SJCRH30 (cell line): ENCODE measurements at places on chromosomes 7 and 10. TPM values are rescaled to one million over a fixed set of nuclear protein-coding genes. Genes with fewer than 3 reads are reported as not detected.
A peak's percentile ranks its signal among the peaks of the same experiment; 100 is the strongest.

DNA sequence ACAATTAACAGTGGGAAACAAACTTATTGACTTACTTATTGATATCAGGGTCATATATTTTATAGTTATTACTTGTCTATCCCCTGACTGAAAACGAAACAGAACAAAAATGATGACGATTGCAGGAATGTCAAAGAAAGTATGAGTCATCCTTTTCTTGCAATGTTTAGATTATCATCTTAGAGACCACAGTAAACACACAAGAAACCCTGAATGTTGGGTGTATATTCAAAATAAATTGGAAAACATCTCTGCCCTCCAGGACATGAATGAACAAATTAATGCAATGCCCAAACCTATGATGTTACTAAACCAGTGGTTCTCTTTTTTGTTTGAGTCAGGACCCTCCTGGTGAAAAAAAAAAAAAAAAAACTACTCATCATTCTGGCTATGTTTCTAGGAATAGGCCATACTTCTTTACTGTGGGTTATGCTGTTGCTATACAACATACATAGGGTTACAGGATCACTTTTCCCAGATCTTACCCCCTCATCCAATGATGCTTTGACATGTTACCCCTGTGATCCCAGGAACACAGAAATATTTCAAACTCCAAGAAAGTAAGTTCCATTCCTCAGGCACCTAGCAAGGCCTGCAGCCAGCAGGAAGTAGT is 623.4 kb upstream of the IGFBP3 start:
- DNase-seq, result no peak
- H3K27ac ChIP-seq, result no peak overlapping the region
- no peaks in the 10 kb centered on the region for H3K36me3 ChIP-seq

- no peak for DNase-seq
- H3K4me1 ChIP-seq, result peaks cover 10% of the 10 kb centered on the region
- H3K27ac ChIP-seq, result no peak overlapping the region
- no peaks in the 10 kb centered on the region for H3K27me3 ChIP-seq
- no peaks in the 10 kb centered on the region for H3K36me3 ChIP-seq
Observed at GRCh38 chr10:96863922-96864543, 31.9 kb downstream of the LCOR start.

DNA sequence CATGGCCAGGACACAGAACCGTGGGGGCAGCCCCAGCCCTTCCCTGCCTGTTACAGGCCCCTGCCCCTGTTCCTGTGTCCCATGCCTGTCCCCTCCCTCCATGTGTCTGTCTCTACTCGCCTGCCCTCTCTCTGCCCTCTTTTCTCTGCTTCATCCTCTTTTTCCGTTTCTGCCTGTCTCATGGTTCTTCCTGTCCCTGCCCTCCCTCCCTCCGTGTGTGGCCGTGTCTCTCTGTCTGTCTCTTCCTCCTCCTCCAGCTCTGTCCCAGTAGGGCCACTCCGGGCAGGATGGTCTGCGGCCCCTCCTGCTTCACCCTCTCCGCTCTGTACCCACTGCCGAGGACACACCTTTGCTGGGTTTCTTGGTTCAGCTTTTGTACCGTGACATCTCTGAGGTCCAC is 137.4 kb downstream of the FAM53B start:
- no peaks in the 10 kb centered on the region for H3K36me3 ChIP-seq
- no peak overlapping the region for H3K27ac ChIP-seq

DNA sequence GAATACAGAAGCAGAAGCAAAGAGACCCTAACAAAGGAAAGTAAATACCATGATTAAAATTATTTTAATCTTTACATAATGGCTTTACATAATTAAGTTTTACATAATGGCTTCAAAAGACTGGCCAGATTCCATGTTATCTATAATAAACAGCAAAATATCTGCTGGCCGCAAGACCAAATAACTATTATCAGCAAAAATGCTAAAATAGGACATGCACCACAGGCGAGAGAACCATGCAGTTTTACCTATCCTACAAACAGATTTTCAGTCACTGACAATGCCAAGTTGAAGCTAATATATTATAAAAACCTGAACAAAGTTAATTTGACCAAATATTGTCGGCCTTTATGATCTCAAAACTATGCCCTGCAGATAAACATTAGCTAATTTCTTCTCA is 34.2 kb upstream of the ANLN start:
- H3K27me3 ChIP-seq, result no peaks in the 10 kb centered on the region
- no peak overlapping the region for H3K27ac ChIP-seq
- no peak overlapping the region for H3K4me3 ChIP-seq
- H3K4me1 ChIP-seq, result no peaks in the 10 kb centered on the region

DNA sequence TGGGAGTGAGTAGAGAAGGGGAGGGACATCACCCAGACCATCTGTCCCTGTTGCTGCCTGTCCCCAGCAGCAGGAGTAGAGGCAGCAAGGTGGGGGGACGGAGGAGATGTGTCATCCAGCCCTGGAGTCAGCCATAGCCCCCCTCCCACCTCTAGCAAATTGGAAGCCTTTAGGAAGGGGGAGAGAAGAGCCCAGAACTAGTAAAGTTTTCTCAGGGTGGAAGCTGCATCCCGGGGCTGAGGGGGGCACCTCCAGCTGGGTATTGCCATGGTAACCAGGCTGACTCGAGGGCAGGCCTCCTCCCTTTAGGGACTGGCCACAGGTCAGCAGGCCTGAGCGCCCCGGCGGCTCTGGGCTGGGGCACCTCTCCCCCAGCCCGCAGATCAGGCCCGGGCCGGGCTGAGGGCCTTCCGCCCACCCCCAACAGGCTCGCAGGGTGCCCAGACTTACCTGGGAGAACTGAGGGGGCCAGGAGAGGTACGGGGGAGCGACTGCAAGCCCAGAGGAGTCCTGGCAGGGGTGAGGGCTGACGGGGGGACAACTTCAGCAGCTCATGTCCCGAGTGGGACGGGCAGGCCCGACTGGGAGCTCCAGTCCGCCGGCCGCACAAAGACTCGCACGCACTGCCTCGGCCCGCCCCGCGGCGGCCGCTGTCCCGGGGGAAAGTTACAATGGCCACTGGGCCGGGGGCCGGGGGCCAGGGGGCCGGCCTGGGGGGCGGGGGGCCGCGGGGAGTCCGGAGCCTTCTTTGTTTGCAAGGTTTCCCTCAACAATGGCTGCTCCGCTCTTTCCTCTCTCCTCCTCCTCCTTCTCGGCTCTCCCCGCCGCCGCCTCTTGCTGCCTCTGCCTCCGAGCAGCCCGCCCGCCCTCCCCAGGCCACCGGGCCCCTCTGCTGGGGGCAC is 6.0 kb downstream of the LDB1 start:
- peak; percentile 64 for DNase-seq
- no peaks in the 10 kb centered on the region for H3K27me3 ChIP-seq
- H3K27ac ChIP-seq, result peak overlapping the region; percentile 44
- peaks cover 23% of the 10 kb centered on the region for H3K36me3 ChIP-seq
- peak overlapping the region; percentile 84 for H3K4me3 ChIP-seq

GRCh38 chr7:115988401-115988800 is 42.2 kb downstream of the TFEC start:
- no peak for DNase-seq
- no peaks in the 10 kb centered on the region for H3K36me3 ChIP-seq
- H3K27ac ChIP-seq, result no peak overlapping the region
- H3K27me3 ChIP-seq, result no peaks in the 10 kb centered on the region
- no peaks in the 10 kb centered on the region for H3K4me1 ChIP-seq
- no peak overlapping the region for H3K4me3 ChIP-seq

DNA sequence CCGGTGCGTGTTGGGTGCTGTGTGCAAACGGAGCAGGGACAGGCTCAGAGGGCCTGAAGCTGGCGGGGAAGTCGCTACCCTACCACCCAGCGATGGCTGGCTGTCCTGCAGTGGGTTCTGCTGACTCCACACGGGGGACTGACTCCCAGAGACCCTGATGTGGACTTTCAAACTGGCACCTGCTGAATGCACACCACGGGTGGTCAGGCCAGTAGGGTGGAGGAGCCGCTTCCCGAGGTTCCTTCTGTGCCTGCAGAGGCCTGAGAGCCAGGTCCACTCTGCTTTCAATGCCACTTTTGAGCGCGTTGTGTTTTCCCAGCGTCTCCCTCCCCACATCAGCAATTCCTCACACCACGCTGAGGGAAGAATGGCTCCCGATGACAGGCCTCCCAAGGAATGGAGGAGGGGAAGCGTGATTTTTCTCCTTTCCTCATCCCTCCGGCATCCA is 135.3 kb downstream of the ADARB2 start:
- no peaks in the 10 kb centered on the region for H3K36me3 ChIP-seq
- H3K27ac ChIP-seq, result no peak overlapping the region
- H3K4me3 ChIP-seq, result no peak overlapping the region
- H3K4me1 ChIP-seq, result no peaks in the 10 kb centered on the region
- no peak for DNase-seq

DNA sequence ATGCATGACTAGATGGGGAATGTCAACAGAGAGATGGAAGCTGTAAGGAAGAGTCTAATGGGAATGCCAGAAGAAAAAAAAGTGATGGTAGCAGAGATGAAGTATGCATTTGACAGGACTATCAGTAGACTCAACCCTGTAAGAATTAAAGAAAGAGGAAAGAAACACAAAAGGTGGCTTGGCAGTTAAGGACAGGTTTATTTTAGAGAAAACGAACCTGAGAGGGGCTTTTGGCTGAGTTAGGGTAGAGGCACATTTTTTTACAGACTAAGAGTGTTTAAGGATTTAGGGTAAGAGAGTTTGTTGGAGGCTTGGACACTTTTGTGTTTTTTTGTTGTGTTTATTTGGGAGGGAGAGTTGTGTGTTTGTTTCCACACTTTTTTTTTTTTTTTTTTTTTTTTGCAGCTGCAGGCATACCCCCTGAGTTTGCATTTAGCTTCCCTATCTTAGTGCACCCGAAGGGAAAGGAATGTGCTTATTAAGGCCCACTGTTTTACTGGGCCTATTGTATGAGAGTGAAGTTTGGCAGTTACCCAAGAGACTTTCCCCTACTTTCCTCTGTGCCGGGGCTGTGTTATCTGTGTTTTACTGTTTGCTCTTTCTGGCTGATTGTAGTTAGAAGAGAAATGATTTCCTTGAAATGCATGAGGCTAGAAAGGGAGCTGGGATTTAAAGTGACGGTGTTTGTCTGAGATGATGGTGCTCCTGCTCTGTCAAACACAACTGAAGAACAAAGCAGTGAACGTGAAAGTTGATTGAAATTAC is 32.0 kb downstream of the NPVF start:
- peaks cover 7% of the 10 kb centered on the region; the same call in 1 of the 2 replicates for H3K27me3 ChIP-seq
- no peak overlapping the region for H3K4me3 ChIP-seq
- no peak overlapping the region for H3K27ac ChIP-seq
- no peaks in the 10 kb centered on the region for H3K4me1 ChIP-seq

GRCh38 chr10:1468811-1469210 is 268.5 kb downstream of the ADARB2 start:
- no peaks in the 10 kb centered on the region for H3K27me3 ChIP-seq
- H3K36me3 ChIP-seq, result no peaks in the 10 kb centered on the region
- no peak overlapping the region for H3K4me3 ChIP-seq
- H3K4me1 ChIP-seq, result no peaks in the 10 kb centered on the region
- DNase-seq, result no peak

DNA sequence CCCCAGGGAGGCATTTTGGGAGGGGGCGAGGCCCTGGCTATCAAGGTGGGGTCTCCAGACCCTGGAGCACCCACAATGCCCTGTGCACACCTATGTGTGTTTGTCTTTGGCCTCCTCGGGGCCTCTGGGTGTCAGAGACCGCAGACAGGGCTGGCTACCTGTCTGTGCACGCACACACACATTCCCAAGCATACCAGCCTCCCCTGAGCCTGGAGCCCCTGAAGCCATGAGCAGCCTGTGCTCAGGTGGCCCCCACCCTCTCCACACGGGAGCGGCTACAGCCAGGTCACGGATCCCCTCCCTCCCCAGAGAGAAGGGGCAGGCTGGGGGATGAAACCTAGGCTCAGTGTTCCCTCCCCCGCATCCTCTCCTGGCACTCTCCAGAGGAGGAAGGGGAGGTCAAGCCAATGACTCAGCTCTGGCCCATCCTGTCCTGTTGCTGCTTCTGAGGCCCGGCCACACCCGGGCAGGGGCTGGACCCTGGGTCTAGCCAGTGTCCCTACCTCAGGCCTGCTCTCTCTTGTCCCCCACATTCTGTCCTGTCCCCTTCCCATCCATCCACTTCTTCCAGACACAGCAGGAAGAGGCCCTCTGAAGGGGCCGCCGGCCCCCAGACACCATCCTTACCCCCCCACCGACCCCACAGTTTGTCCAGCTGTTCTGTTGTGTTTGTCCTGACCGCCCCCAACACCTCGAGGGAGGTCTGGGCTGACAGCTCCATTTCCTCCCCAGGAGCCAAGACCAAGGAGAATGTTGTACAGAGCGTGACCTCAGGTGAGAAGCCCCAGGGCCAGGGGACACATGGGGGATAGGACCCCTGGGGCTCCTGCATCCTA is 720 bp downstream of the SNCG start:
- peak; percentile 76 for DNase-seq
- H3K27ac ChIP-seq, result peak overlapping the region; percentile 60
- peaks cover 45% of the 10 kb centered on the region for H3K4me1 ChIP-seq
- no peaks in the 10 kb centered on the region for H3K27me3 ChIP-seq
- no peaks in the 10 kb centered on the region for H3K36me3 ChIP-seq
- H3K4me3 ChIP-seq, result peak overlapping the region; percentile 57

GRCh38 chr7:130912082-130912861 is 178.3 kb upstream of the KLF14 start:
- H3K27ac ChIP-seq, result peak overlapping the region; percentile 86
- no peaks in the 10 kb centered on the region for H3K36me3 ChIP-seq
- peak; percentile 62 for DNase-seq
- H3K4me1 ChIP-seq, result peaks cover 34% of the 10 kb centered on the region
- no peaks in the 10 kb centered on the region for H3K27me3 ChIP-seq

GRCh38 chr10:4533621-4534020 is 292.4 kb upstream of the AKR1E2 start:
- H3K4me3 ChIP-seq, result no peak overlapping the region
- H3K27me3 ChIP-seq, result no peaks in the 10 kb centered on the region
- H3K4me1 ChIP-seq, result no peaks in the 10 kb centered on the region
- no peak for DNase-seq
- no peaks in the 10 kb centered on the region for H3K36me3 ChIP-seq

- H3K27ac ChIP-seq, result peak overlapping the region; percentile 97
- H3K4me3 ChIP-seq, result no peak overlapping the region
- DNase-seq, result no peak
- no peaks in the 10 kb centered on the region for H3K27me3 ChIP-seq
Observed at GRCh38 chr10:11011984-11012383, 5.7 kb upstream of the CELF2 start.

- H3K4me3 ChIP-seq, result no peak overlapping the region
- peaks cover 14% of the 10 kb centered on the region for H3K4me1 ChIP-seq
- no peak for DNase-seq
Observed at GRCh38 chr7:130887182-130887956, 153.4 kb upstream of the KLF14 start.

DNA sequence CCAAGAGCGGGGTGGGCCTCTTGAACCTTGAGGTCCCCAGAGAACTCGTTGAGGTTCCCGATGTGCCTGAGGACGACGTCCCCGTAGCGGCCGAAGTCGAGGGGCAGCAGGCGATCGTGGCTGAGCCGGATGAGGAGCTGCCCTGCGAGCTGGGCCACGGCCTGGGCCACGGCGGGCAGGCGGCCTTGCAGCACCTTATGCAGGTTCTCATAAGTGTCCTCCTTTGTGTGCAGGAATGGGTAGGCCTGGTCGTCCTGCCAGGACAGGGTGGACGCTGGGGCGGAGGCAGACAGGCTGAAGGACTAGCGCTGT is 14.2 kb downstream of the TFR2 start:
- H3K4me1 ChIP-seq, result no peaks in the 10 kb centered on the region
- H3K36me3 ChIP-seq, result no peaks in the 10 kb centered on the region
- H3K27ac ChIP-seq, result no peak overlapping the region
- no peak overlapping the region for H3K4me3 ChIP-seq

The GALNT17 gene
- total RNA-seq, result not detected in 2 replicates

The SPDYE11 gene
- total RNA-seq, result not detected in 2 replicates

The CACNA2D1 gene
- 16.7 and 25.4 TPM in 2 replicates for total RNA-seq

The FGFBP3 gene
- 0.53 and 0.73 TPM in 2 replicates for total RNA-seq

The LRGUK gene
- 0.04 and 0.25 TPM in 2 replicates for total RNA-seq

The SPDYE17 gene
- total RNA-seq, result not detected in 2 replicates

The OPN4 gene
- not detected in 2 replicates for total RNA-seq

The MPP7 gene
- 5.2 and 5.9 TPM in 2 replicates for total RNA-seq

The RNF133 gene
- total RNA-seq, result not detected in 2 replicates

The NSUN5 gene
- 6.8 and 7.5 TPM in 2 replicates for total RNA-seq
